ENCODE measurements at places on chromosomes 7 and 10. TPM values are rescaled to one million over a fixed set of nuclear protein-coding genes. Genes with fewer than 3 reads are reported as not detected.
A peak's percentile ranks its signal among the peaks of the same experiment; 100 is the strongest.

The GIMAP8 gene
- 4.1 TPM for polyA plus RNA-seq

The CYP2C18 gene
- polyA plus RNA-seq = 0.24 TPM

The HSPA12A gene
- polyA plus RNA-seq = 19.9 TPM

The TUBAL3 gene
- not detected for polyA plus RNA-seq

The HYAL4 gene
- polyA plus RNA-seq = not detected

The OR2A7 gene
- 5.4 TPM for polyA plus RNA-seq

The PLAC9 gene
- polyA plus RNA-seq = 28.2 TPM

- DNase-seq = no peak
Measured at GRCh38 chr7:18206331-18206730, 178.7 kb upstream of the PRPS1L1 start.

- peak; percentile 46 for DNase-seq
Measured at GRCh38 chr7:128168667-128169210, 72.3 kb upstream of the LEP start.

- peak; percentile 92 for DNase-seq
Measured at GRCh38 chr7:149771720-149772240, 1.6 kb downstream of the ZNF467 start.

GRCh38 chr10:52064084-52064845 is 249.8 kb upstream of the DKK1 start:
- DNase-seq = no peak

- no peak for DNase-seq
Measured at GRCh38 chr7:124413029-124413428, 352.6 kb downstream of the GPR37 start.

- DNase-seq = peak; percentile 32
Measured at GRCh38 chr7:105887569-105888189, 11.3 kb upstream of the ATXN7L1 start.

DNA sequence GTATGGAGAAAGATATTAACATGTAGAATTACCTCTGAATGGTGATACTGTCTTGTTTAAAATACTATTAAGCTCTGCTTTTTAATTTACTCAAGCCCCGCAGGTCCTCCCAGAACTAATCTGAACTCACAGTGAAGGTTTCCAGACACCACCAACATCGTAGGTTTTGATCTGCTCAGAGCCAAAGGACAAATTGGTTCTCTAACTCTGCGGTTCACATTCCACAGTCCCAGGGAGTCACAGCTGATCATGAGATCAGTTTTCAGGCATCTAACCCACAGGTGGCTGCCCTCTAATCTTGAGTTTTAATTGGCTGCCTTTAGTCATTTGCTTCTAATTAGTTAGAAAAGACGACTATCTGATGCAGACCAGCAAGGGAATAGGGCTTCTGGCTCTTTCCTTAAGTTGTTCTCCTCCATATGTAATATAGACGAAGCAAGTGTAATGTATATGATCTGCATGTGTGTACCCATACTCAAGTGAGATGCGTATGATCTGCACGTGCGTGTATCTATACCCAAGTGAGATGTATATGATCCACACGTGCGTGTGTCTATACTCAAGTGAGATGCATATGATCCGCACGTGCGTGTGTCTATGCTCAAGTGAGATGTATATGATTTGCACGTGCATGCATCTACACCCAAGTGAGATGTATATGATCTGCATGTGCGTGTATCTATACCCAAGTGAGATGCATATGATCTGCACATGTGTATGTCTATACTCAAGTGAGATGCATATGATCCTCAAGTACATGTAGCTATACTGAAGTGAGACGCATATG is 331.5 kb upstream of the NPVF start:
- no peak for DNase-seq

DNA sequence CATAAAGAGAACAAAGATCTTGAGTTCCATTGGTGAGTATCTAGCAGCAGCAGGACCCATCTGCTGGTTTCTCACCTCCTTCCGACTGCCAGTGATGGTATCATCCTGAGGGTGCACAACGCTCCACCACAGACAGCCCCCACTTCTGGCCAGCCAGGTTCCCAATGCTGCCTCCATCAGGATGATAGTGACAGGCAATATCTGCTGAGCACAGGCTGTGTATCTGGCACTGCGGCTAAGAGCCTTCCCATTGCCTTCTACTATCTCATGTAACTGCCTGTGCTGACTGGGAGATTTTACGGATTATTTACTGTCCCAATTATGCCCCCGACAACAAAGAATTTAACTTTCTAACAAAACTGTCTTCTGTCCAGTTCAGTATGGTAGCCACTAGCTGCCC is 352.4 kb upstream of the AOAH start:
- DNase-seq = no peak

GRCh38 chr7:30869794-30870611 is 41.6 kb upstream of the AQP1 start:
- no peak for DNase-seq

GRCh38 chr7:137970253-137970975 is 31.5 kb downstream of the CREB3L2 start:
- DNase-seq = no peak

- DNase-seq = no peak
Measured at GRCh38 chr10:16603308-16603707, 81.6 kb upstream of the C1QL3 start.

DNA sequence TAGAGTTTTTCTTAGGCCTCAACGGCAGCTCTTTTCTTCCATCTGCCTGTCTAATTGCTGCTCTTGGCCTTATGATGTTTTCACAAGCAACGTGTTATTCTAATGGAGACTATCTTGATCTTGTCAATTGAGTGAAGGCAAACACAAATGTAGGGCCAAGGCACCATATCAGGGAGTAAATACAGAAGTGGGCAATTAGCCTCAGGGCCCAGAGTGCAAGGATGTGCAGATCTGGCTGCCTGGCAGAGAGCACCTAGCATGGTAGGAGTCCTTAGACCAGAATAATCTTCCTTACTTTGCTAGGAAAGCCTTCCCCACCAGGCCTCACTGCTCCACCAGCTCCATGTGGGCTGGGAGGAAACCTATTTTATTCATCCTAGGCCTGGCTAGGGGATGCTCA is 590.9 kb downstream of the LRMDA start:
- DNase-seq = no peak

DNA sequence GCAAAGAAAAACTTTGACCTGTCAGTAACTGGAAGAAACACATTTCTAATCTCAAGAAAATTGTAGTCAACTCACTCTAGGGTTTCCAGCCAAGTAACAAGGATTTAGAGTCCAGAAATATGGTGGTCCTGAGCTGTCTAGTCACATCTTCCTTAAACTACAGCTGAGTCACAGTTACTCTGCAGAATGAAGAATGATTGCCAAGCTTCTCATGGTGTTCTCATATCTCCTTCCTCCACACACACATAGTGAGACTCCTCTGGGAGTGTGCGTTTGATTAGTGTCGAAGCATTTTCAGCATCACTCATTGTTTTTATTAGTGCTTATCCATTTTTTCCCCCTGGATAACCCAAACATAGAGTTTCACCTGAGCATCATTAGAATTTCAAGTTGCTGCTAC is 93.1 kb upstream of the CXCL12 start:
- DNase-seq = no peak

DNA sequence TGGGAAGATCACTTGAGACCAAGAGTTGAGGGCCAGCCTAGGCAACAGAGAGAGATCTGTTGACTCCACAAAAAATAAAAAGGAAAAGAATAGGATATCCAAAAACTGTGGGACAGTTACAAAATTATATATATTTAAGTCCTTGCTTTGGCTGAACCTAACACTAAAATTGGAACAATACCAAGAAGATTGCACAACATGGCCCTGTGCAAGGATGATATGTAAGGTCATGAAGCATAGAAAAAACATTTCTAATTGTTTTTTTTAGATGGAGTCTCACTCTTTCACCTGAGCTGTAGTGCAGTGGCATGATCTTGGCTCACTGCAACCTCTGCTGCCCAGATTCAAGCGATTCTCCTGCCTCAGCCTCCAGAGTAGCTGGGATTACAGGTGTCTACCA is 139.0 kb downstream of the TPST1 start:
- no peak for DNase-seq

GRCh38 chr7:106563466-106564150 is 97.3 kb downstream of the CCDC71L start:
- DNase-seq = no peak

DNA sequence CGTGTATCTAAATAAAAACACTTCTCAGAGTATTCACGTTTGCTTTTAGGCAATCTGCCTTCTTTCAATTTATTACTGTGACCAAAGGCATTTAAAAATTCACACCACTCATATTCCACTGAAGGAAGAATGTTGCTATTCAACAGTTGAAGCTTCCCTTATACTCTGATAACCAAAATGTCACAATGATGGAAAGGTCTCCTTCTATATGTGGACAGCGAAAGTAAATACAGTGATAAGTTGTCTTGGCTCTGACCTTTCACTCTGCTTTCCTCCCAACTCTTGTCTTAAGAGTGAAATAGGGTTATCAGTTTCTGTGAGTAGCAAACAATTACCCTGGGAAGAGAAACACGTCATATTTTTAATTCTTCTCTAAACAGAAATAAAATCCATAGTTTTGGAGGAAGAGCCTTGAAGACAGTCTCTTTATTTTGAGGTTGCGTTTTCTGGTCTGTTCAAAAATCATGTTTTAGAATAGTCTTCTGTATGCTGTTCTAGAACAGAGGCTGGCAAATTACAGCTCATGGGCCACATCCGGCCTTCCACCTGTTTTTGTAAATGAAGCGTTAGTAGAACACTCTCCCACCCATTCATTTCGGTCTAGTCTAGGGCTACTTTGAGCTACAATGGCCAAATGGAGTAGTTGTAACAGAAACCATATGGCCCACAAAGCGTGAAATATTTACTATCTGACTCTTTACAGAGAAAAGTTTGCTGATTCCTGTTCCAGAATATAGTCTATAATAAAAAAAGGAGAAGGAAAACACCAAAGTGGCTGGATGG is 41.3 kb downstream of the ETV1 start:
- DNase-seq = no peak

GRCh38 chr10:71621231-71622153 is 98.1 kb downstream of the C10orf105 start:
- no peak for DNase-seq

DNA sequence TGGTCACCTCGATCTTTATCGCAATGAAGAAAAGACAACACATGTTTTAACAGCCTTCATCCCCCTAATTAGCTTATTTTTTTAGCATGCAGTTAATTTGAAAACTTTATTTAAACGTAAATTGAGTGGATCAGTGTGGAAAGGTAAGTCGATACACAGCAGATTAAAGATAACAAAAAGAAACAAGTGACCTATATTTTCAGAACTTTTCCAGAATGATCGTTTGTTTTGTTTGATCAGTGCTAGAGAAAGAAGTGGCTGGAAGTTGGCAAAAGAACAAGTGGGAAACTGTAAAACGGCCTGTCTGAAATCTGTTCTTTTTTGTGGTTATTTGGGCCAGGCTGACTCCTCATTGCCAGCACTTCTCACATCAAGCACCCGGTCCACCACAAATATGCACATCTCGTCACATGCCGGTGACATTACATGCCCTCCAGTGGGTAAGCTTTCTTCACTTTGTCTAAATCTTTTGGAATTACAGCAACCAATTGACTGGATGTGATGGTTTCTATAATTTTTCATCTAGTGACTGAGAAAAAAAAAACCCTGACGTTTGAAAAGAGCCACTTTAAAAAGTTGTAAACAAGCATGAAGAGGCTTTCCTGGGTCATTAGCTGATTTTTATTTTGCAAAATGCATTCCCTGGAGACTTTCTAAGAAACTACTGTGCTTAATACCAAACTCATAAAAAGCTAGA is 33.2 kb downstream of the C7orf33 start:
- no peak for DNase-seq

GRCh38 chr7:112487457-112488263 is 6.9 kb downstream of the LSMEM1 start:
- DNase-seq = no peak
